ENCODE measurements at places on chromosomes 11 and 22.
A peak's percentile ranks its signal among the peaks of the same experiment; 100 is the strongest.

- DNase-seq, result no peak
Observed at GRCh38 chr11:106840146-106840545, 178.1 kb downstream of the GUCY1A2 start.

DNA sequence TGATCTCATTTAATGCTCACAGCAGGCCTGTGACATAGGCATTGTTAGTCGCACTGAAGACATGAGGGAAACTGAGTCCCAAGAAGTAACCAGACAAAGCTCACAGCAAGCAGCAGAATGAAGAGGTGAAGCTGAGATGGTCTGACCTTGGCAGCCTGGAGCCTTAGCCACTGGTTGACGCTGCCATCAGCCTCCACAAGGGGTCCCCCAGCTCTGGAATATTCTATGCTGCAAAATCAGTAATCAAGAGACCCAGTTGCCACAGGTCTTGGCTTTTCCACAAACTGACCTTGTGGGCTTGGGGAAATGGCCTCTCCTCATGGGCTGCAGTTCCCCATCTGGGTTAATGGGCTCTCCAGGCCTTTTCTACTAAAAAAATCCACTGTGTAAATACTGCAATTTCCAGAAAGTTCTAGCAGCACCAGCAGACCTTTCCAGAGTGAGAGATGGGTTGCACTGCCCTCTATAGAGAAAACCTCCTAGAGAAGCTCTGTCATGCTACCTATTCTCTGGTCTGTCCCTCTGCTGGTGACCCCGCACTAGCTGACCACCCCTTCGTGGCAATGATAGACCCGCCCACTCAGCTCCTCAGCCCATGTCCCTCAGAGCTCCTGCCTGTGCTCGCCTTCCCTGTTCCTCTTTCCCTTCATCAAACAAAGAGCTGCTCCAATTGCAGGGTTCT lies 22.6 kb upstream of the ISX start:
- DNase-seq, result peak; percentile 23

GRCh38 chr11:23313001-23313400 lies 452.7 kb upstream of the CCDC179 start:
- no peak for DNase-seq

- no peak for DNase-seq
Observed at GRCh38 chr11:85279267-85279666, 347.9 kb downstream of the DLG2 start.

DNA sequence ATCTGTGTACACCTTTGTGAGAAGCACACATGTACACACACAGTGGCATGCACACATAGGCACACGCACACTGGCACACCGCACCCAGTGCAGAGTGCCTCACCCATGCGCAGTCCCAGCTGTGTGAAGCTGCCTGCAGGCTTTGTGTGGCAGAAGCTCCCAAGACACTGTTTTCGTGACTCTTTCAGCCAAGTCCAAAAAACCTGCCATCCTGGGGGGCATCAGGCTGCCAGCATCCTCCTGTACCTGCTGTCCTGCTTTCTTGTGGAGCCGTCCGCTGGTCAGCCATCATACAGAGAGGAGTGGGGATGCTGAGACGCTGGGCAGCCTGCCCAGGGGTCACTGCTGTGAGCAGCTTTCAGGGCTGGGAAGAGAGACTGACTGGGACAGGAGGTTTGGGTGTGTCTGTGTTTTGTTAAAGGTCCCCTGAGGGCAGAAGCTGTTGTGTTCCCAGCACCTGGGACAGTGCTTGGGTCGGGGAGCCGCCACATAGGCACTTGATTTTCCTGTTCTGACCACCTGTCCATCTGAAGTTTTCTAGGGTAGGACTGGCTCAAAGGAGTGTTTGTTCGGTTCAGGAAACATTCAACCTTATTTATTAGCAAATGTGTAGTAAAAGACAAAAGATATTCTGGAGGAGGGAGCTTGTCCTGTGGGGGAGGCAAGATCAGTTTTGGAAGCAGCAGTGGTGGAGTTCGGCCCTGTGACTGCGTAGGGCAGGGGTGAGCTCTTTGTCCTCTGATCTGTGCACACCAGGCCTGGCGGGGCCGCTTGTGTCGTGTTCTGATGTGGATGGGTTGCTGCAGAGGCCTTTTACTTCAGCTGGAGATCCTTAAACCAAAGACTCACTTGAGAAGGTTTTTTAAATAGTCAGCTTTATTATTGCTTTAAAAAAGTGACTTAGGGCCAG lies 29.7 kb downstream of the AP2A2 start:
- no peak for DNase-seq

GRCh38 chr11:74822170-74822569 lies 73.5 kb downstream of the RNF169 start:
- no peak for DNase-seq

DNA sequence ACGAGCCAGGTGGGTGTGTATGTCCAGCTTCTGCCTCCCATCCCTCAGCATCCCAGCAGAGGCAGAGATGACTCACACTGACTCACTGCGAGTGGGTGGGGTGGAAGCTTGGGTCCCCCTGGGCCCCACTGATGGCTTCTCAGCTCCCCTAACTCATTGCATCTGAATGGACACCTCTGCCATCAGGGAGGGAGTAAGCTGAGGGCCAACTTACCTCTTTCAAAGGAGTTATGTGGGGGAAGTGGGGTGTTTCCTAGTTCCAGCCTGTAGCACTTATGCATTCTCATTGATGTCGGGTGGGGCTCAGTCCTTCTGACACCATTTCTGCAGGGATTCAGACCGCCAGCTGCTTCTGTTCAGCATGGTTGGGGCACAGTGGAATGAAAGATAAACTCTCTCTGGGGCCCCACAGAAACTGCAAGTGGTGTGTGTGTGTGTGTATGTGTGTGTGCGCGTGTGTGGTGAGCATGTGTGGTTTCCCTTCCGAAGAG lies 1425.8 kb downstream of the TBC1D22A start:
- peak; percentile 49 for DNase-seq

- DNase-seq, result no peak
Observed at GRCh38 chr22:35197886-35198285, 59.4 kb upstream of the HMGXB4 start.

- DNase-seq, result no peak
Observed at GRCh38 chr11:27497284-27497866, 9.2 kb downstream of the LIN7C start.

- DNase-seq, result peak; percentile 47
Observed at GRCh38 chr11:45885274-45885920, at the start of gene MAPK8IP1. TSS of gene MAPK8IP1 (plus strand) at chr11:45885651. CDS start at chr11:45885821, 170 bp downstream.

GRCh38 chr22:36223504-36223903 lies 15.8 kb downstream of the APOL2 start:
- DNase-seq, result no peak

DNA sequence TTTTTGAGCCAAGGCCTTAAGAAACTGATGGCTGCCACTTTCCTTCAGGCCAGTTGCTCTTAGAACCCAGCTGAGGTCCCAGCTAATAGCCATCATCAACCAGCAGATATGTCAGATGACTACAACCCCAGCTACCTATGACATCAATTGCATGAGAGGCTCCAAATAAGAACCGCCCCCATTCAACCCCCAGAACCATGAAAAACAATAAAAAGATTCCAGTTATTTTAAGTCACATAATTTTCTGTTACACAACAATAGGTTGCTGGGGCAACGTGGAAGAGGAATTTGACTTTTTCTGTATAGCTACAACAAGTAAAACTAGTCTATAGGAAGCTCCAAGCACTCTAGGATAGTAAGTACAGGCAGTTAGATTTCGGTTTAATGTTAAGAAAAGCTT lies 216.3 kb upstream of the MTNR1B start:
- DNase-seq, result no peak

GRCh38 chr22:29083933-29084591 lies 11.2 kb downstream of the KREMEN1 start:
- DNase-seq, result no peak

- DNase-seq, result no peak
Observed at GRCh38 chr11:35079611-35080010, 59.4 kb upstream of the CD44 start.

GRCh38 chr11:134224710-134225664 lies 516 bp downstream of the VPS26B start:
- peak; percentile 86 for DNase-seq

DNA sequence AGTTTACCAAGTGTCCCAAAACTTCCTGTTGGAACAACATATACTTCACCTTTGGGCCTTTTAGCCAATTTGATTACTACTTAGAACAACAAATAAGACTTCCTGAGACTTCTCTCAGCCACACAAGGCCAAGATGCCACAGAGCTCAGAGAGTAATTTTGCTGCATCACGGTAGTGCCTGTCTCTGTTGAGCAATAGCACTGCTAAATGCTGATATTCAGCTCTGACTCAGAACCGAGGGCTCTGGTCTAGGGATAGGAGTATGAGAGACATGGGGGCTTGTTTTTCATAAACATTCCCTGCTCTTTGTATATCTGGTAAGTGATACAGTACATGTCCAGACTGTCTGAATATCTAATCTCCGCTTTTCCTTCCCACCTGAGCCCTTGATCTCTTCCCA lies 260.4 kb upstream of the ARHGAP20 start:
- DNase-seq, result no peak

- DNase-seq, result no peak
Observed at GRCh38 chr11:130691581-130691980, 224.7 kb downstream of the SNX19 start.

- no peak for DNase-seq
Observed at GRCh38 chr11:106133529-106133928, 56.1 kb downstream of the AASDHPPT start.

DNA sequence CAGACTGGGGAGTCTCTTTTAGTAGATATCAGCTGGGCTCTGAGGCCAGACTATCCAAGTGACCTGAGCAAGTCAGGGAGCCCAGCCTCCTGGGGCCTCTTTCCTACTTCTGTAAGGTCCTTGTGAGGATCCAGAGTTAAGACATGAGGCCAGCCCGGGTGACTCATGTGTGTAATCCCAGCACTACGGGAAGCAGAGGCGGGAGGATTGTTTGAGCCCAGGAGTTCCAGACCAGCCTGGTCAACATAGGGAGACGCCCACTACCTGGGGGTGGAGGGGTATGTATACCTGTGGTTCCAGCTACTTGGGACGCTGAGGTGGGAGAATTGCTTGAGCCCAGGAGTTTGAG lies 36.9 kb upstream of the POLA2 start:
- DNase-seq, result no peak

DNA sequence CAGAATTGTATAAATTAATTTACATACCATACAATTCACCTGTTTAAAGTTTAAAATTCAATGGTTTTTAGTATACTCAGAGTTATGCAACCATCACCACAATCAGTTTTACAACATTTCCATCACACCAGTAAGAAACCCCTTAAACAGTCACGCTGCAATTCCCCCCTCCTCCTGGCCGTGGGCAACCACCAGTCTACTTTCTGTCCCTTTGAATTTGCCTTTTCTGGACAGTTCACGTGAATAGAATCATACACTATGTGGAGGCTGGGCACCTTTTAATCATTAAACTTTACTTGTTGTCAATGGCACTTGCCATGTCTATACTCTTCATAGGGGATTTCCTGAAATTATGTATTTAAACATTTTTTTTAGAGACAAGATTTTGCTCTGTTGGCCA lies 20.1 kb upstream of the SWAP70 start:
- DNase-seq, result no peak

- no peak for DNase-seq
Observed at GRCh38 chr22:39103431-39103830, 6.4 kb downstream of the APOBEC3H start.

GRCh38 chr11:33802194-33802950 lies 28.1 kb upstream of the FBXO3 start:
- peak; percentile 37 for DNase-seq

- no peak for DNase-seq
Observed at GRCh38 chr11:95531116-95531515, 258.5 kb downstream of the FAM76B start.

GRCh38 chr11:60242740-60243239 lies at the start of gene MS4A4E:
TSS of gene MS4A4E (minus strand) at chr11:60243137. CDS start at chr11:60230055, 13,082 bp downstream.
- DNase-seq, result no peak

GRCh38 chr11:68687986-68688385 lies 3.6 kb downstream of the GAL start:
- DNase-seq, result no peak

DNA sequence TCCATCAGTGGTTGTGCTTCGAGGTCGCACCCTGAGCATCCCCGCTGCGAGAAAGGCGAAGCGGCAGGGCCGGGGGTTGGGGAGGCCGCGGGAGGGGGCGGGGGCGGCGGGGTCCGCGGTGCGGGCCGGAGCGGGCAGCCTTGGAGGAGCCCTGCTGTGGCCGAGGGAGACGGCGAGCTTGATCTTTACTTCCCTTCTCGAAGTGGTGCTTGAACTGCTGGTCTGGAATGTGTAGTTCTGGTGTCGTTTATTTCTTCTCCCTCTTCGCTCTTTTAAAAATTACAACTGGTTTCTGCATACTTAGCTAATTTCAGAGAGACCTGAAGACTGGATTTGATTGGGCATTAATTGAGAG lies 1.1 kb downstream of the APLP2 start:
- DNase-seq, result no peak

DNA sequence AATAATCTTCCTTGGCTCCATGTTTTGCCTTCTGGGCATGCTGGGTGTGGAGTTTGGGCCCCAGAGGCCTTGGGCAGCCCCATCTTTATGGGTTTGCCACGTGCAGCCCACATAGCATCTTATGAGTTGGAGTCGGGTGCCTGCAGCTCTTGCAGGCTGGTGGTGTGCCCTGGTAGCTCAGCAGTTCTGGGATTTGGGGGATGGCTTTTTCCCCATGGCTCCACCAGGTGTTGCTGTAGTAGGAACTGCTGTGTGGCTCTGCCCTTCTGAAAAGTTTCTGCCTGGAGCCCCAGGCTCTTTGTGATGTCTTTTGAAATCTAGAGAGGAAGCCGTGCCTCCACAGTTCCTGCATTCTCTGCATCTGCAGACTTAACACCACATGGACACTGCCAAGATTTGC lies 16.8 kb downstream of the EED start:
- no peak for DNase-seq

GRCh38 chr11:75850787-75851186 lies 35.8 kb downstream of the UVRAG start:
- DNase-seq, result no peak

DNA sequence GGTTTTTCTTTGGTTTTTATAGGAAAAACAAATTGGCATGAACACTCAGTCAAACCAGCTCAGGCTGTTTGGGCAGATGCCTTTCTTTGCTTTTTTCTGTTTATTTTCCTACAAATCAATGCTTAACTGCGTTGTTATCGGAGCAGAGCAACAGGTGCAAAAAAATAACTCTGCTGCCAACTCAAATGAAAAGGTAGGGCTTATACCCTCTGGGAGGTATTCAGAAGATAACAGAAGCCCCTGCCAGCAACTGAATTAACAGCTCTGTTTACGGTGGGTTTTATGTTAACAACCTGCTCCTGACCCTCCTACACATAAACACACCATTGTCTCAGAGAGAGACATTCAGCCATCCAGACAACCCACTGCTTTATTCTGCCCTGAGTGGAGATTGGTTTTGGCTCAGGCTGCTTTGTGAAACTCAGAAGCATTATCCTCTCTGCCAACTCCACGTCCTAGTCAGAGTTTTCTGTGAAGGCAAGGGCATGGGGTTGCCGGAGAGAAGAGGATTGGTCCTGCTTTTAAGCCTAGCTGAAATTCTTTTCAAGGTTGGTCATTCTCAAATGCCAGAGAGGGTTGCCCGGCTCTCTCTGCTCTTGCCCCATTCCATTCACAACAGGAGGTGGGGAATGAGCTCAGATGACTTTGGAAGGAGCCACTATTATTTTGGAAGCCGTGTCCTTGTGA lies 11.4 kb downstream of the EHF start:
- DNase-seq, result no peak

DNA sequence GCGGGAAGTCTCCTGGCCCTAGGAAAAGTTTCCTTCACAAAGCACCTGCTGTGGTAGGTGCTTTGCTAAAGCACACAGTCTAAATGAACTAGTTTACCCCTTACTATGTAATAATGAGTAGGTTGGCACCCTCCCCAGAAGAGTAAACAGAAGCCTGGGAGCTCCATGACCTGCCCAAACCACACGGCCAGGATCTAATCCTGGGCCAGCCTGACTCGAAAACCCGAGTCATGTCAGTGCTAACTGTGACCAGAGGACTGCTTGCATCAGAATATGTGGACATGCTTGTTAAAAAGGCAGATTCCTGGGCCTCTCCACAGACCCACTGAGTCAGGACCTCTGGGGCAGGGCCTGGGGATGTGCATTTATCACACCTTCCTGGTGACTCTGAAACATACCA lies 67.7 kb downstream of the PANX1 start:
- no peak for DNase-seq

Measured in activated CD8-positive, alpha-beta T cell treated with anti-CD3 and anti-CD28 coated beads for 36 hours (primary cell).